ENCODE measurements at places on chromosomes 1 and 21.

DNA sequence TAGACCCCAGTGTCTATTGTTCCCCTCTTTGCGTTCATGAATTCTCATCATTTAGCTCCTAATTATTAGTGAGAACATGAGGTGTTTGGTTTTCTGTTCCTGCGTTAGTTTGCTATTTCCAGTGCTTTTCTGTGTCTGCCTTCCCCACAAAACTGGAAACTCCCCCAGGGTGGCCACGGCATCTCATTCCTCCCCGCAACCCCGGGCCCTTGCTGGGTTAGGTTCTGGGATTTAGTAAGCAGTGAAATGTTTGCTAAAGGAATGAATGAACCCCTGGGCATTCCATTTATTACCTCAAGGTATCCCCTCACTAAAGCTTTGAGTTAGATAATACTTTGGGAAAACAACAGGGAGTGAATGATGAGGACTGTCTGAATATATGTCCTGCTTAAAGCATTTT, 142.9 kb downstream of the GLUL start:
- DNase-seq, result no peak

DNA sequence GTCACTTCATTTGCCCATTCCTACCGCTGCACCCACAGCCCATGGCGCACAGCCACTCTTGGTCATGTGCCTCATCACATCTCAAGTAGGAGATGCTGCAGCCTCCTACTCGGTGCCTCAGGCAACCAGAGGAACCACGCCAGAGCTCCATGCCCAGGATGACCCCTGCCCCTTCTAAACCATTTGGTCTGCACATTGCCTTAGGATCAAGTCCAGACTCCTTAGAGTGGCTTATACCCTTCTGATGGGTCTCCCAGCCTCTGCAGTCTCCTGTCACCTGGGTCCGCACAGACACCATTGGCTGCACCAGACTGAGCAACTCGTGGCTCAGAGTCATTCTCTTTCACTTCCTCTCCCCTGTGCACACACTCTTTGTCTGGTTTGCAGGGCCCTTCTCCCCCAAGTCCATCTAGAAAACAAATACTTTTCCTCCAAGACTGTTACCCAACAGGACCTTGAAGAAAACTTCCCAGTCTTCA, 2.2 kb upstream of the ADORA3 start:
- no peak for DNase-seq

- DNase-seq, result no peak
Observed at GRCh38 chr21:43275421-43276211, 106.8 kb downstream of the CRYAA start.

GRCh38 chr1:64974288-64974825, 8.0 kb upstream of the JAK1 start:
- DNase-seq, result no peak

GRCh38 chr21:33780631-33781030, 135.0 kb downstream of the ATP5PO start:
- DNase-seq, result no peak

DNA sequence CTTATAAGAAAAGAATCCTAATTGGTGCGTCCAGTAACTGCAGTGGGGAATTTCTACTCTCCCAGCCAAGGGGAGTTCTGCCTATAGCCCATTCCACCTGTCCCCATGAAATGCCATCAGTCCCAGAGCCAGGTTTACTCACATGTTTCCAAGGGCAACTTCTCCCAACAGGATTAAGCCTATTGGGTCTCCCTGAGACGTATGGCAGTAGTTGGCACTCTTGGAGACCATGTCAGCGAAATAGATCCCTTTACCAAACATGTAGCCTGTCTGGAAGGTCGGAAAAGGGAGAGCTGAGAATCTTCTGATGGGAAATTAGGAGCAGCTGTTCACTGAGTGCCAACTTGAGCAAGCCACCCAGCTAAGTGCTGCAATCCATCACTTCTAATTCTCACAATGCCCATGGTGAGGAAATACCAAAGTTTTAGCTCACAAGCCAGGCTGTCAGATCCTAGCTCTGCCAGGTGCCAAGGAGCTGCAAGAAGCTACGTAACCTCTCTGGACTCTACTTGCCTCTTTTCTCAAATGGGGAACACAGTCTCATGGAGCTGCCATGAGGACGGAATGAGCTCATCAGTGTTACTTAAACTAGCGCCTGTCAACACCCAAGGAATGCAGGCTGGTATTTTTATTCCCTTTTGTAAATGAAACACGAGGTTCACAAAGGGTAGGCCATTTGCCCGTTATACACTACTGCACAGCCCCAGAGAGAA, 43.9 kb downstream of the PARP1 start:
- no peak for DNase-seq

- DNase-seq, result no peak
Observed at GRCh38 chr1:61604684-61605083, 120.3 kb downstream of the TM2D1 start.

DNA sequence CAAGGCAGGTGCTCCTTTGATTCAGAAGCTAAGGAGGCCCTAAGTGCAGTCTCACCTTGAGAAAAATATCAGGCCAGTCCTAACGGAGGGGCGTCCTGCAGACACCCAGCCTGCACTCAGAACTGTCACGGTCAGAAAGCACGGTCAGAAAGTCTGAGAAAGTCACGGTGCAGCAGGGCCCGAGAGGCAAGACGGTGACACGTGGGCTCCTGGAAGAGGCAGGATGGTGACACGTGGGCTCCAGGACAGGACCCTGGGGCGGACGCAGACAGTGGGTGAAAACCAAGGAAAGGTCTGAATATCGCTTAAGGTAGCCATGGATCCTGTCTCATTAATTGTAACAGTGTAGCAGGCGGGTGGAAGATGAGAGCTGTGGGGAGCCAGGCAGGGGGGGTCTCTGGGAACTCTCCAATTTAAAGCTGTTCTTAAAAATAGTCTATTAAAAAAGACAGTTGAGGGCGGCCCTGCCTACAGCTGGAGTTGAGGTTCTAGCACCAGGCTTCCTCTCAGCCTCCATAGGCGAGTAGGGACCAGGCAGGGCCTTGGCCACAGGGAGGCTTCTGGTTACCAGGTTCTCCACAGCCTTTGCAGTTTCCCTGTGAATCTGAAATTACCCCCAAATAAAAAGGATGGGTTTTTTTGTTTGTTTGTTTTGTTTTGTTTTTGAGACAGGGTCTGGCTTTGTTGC, 65.2 kb downstream of the FAAP20 start:
- no peak for DNase-seq

GRCh38 chr1:2983706-2984398, 37.4 kb upstream of the ACTRT2 start:
- DNase-seq, result no peak

GRCh38 chr1:237736372-237737029, 154.2 kb downstream of the ZP4 start:
- DNase-seq, result no peak

DNA sequence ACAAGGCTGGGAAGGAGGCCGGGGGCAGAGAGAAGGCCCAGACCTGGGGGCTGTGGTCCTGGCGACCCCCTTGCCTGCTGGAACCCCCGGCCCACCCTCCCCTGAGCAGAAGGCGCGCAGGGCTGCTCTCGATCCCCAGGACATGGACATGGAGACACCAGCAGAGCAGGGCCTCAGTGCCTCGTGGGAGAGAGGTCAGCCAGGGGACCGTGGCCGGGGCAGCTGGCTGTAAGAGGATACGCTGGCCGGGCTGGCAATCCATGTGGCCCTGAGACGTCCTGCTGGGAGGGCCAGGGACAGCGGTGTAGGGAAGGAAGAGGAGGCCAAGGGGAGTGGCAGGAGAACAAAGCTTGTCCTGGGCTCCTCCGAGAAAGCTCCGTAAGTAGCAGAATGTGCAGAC, 132.2 kb downstream of the CASZ1 start:
- DNase-seq, result no peak

DNA sequence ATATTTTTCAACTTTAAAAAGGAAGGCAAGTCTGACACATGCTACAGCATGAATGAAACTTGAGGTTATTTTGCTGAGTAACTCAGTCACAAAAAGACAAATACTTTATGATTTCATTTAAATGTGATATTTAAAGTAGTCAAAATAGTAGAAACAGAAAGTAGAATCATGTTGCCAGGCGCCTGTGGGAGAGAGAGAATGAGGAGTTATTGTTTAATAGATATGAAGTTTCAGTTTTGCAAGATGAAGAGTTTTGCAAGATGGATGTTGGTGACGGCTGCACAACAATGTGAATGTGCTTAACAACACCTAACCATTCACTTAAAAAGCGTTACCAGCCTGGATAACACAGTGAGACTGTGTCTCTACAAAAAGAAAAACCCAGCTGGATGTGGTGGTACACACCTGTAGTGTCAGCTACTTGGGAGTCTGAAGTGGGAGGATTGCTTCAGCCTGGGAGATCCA, 20.7 kb upstream of the ATP1A1 start:
- no peak for DNase-seq

GRCh38 chr1:209417761-209418160, 165.8 kb upstream of the CAMK1G start:
- no peak for DNase-seq

Data from nucleus accumbens (tissue), 56 donors.